ENCODE measurements at places on chromosomes 7 and 10.
A peak's percentile ranks its signal among the peaks of the same experiment; 100 is the strongest.

DNA sequence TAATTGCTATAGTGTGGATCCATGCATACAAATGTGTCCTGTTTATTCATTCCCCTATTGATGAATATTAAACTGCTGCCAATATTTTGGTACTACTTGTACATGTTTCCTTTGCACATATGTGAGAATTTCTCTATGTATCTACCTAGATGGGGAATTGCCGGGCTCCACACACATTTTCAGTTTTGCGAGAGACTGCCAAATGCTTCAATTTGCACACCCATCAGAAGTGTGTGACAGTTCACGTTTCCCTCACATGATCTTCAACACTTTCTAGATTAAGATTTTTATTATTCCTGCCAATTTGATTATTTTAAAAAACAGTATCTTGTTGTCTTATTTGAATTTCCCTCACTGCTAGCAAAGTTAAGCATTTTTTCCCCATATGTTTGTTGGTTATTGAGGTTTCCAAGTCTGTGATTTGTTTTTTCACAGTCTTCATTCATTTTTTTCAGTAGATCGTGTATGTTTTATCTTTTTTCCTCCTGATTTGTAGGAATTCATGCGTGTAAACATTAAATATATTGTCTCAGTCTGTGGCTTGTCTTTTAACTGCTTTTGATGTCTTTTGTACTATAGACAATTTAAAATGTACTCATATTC is 2.4 kb upstream of the KLF14 start:
- DNase-seq, result no peak

DNA sequence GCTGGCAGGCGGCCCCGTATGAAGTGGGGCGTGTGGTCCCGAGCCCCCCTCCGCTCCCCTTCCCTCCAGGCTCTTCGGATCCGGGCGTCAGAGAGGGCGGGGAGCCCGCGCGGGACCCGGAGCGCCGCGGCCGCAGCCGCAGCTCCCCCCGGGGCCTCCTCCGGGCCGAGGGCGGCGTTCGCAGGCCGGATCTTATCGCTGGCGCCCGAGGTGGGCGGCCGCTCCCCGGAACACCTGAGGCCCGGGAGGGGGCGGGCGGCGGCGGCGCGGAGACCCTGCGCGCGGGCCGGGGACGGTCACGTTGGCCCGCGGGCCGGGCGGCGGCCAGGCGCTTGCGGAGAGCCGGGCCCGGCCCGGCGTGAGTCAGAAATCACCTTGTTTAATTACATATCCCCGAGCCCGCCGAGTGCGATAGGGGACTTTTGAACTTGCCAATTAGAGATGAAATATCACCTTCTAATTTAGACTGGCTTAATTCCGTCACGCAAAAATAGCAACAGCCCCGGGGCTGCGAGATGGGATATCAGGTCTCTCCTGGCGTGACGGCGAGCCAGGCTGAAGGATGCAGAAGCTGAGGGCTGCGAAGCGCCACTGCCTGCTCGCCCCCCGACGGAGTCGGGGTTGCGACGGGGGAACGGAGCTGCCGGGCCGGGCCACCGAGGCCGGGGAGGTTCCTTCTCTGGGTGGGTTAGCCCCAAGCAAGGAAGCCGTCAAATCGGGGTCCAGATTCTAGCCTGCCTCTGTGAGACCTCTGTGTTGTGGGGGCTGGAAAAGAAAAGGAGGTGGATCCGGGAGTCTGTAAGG is 43.4 kb downstream of the LDB3 start:
- DNase-seq, result peak; percentile 12

DNA sequence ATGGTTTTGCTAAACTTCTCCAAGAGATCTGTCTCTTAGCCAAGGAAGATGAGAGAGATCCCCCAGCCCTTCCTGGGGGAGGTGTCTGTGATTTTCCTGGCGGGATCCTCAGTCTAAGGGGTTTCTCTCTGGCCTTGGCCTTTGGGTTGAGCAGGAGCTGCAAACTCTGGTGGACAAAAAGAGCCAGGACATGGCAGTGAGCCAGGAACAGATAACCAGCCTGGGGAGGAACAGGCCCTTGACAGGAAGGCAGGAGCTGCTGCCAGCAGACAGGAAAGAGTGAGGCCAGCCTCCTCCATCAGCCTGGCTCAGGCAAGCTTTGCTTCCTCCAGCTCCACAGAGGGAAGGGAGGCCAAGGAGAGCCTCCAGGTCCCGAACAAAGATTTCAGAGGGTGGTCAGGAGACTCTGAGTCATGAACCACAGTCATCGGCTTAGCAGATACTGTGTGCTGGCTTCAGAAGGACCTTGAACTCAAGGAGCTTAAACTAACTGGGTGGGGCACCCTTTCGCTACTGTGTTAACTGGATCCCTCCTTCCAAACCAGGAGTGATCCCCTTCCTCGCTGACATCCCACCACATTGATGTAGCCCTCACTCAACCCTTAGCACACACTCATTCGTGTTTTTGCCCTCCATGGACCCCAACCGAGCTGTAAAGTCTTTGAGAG is 34.7 kb downstream of the DDIT4 start:
- no peak for DNase-seq

DNA sequence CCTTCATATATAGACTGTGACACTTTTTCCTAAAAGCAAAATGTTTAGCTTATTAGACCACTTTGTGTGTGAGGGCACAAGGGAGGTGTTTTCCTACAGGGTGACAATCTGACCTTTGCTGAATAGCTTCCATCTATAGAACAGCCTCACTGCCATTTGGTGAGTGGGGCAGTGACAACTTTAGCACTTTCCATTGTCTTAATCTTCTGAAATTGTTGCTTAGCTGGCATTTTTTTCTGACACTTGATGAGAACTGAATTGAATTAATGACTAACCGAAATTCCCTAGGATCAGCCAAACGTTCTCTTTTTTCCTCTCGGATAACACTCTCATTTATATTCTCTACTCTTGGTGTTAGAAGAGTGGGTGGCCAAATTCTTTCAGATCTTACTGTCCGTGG is 30.2 kb downstream of the KDM7A start:
- no peak for DNase-seq

DNA sequence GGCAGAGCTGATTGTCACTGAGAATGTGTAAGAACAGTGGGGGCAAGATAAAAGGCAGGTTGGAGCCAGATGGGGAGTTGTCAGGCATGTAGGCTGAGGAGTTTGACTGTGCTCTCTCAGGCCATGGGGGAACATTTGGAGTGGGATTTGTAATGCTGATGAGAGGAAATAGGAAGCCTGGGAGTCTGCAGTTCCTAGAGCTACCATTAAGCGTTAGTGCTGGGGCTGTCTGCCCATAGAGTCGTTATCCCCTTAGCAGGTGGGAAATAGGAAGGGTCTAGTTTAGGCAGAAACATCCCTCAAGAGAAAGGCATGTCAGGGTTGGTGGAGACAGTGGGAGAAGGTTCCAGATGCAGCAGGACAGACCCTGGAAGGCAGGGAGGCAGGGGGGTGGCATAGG is 75.5 kb downstream of the RPS24 start:
- DNase-seq, result no peak

GRCh38 chr7:55108818-55109217 is 90.0 kb downstream of the EGFR start:
- no peak for DNase-seq

- DNase-seq, result peak; percentile 56
Measured at GRCh38 chr7:100353685-100354330, 4.1 kb upstream of the PILRB start.

DNA sequence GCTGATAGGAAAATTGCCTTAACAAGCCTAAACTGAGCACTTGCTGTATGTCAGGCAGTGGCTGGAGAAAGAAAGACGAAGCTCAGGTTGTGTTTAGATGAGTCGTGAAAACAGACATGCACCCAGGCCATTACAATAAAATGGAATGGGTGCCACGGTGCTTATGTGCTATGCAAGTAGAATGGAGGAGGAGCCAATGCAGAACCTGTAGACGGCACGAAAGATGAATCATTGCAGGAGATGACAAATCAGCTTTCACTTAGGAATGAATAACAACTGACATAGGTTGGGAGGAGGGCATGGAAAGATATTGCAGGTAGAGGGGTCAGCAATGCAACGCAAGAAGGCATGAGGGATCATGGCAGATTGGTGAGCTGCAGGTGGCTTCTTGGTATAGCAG is 61.2 kb upstream of the ARHGAP21 start:
- no peak for DNase-seq

DNA sequence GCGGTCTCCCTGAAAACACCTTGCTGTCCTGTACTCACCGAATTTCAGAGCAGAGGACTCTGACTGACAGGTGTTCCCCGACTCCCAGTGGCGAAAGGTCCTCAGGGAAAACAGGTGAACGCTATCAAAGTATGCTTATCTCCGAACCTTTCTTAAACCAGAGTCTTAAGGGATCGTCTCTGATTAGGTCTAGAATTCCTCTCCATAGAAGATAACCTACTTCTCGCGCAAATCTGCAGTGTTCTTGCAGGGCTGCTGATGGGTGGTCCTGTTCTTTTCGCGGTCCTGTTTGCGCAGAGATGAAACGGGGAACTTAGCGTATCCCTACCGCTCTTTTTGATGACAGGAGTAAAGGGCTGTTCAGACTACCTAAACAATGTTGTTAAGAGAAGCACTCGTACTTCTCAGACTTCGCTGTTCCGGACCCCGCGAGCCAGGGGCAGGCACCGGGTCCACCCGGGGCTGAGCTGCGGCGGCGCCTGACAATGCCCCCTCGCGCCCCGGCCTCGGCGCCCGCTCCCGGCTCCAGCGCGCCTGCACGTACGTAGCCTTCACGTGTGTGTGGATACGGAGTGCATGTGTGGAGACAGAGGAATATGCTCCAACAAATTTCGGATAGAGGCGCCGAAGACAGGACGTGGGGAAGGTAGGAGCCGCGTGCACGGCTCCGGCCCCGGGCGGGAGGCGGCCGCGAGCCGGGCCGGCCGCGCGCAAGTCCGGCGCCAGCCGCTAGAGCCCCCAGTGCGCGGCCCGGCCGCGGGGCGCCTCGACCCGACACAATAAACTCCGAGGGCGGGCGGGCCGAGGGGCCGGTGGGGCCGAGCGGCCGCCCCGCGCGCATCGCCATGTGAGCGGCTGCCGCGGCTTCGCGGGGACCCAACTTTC is 766 bp upstream of the ZMYND11 start:
- no peak for DNase-seq

- DNase-seq, result no peak
Measured at GRCh38 chr7:123918309-123918708, 6.7 kb upstream of the SPAM1 start.

DNA sequence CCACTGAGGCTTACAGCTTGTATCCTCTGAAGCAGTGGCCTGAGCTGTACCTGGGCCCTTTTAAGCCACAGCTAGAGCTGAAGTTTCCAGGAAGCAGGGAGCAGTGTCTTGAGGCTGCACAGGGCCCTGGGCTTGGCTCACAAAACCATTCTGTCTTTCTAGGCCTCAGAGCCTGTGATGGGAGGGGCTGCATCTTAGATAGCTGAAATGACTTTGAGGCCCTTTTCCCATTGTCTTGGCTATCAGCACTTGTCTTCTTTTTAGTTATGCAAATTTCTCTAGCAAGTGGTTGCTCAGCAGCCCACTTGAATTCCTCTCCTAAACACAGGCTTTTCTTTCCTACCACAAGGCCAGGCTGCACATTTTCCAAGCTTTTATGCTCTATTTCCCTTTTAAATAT is 864.2 kb downstream of the REEP3 start:
- no peak for DNase-seq

DNA sequence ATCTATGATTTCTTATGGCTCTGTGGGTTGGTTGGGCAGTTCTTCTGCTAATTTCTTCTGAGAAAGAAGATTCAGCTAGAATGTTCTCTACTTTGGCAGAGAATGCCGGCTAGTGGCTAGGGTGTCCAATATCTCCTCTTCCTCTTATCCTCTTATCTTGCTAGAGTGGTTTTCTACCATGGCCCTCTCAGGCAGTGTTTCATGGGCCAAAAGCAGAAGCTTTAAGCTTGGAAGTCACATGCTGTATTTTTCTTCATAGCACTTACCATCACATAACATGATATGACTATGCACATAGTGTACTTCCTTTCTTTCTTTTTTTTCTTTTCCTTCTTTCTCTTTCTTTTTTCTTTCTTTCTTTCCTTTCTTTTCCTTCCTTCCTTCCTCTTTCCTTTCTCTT is 140.0 kb downstream of the ITGB8 start:
- DNase-seq, result no peak

- DNase-seq, result no peak
Measured at GRCh38 chr7:132446666-132447278, 129.5 kb downstream of the PLXNA4 start.

DNA sequence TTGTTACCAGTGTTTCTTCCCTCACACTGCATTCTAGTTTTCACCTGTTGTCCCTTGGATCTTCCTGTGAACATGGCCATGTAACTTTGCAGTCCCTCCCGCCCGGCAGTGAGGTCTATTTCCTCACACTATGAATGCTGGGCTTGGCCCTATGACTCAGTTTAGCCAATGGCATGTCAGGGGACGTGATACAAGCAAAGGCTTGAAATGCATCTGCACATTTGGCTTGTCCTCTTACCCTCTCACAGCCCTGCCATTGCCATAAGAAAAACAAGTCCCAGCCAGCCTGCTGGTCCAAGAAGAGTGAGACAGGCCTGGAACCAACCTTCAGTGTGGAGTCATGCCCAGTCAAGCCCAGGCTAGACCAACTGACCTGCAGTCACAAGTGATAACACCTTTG is 17.1 kb upstream of the EZH2 start:
- DNase-seq, result no peak

- no peak for DNase-seq
Measured at GRCh38 chr7:112083776-112084355, 122.3 kb downstream of the DOCK4 start.

DNA sequence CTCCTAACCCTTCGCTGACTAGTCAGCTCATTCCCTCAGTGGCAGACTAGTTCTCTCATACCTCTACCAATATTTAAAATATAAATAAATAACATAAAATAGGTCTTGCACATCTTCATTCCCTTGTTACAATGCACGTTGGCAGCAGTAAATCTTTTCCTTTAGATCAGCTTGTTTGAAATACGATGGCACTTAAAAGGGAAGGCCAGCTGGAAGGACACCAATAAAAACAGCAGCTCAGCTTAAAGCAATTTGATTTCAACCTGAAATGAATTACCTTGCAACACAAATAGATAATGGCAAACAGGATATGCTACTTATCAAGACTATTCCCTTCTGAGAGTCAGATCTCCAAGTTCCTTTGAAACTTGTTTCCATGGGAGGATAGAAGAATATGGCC is 321.8 kb downstream of the GFRA1 start:
- no peak for DNase-seq

DNA sequence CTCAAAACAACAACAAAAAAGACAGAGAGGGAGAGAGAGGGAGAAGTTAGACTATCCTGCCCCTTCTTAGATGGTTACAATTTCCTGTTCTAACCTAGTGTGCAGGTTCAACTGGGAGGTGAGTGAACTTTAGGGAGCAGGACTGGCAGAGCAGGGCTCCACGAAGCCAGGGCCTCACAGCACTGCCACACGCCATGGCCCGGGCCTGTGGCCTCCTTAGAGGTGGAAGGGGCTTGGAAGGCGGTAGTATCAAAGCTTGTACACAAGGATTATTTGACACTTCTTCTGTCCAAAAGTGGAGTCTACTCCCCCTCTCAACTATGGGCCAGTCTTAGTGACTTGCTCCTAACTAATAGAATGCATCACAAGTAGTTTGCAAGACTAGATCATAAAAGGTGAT is 62.9 kb upstream of the TMEM72 start:
- no peak for DNase-seq

GRCh38 chr10:97138174-97138573 is 47.6 kb downstream of the SLIT1 start:
- DNase-seq, result no peak
